Hippocampal formation (tissue), 2 donors: ENCODE measurements at places on chromosomes 16 and 17.

DNA sequence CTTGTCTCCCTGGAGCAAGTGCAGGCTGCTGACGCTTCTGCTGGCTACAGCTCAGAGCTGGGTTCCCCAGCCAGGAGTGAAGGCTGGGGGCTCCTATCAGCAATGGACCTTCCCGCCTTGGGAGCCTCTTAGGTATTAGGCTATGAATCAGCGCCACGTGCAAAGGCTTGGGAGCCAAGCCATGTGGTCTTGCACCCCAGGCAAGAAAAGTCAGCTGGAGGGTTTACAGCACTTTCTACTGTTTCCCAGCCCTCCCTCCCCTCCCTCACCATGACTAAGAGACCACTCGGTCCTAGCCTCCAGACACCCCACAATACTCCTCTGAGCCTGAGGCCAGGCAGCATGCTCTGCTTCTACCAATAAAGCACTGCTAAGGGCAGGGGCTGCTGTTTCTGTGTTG is 12.3 kb downstream of the EPX start:
- no peak for DNase-seq

GRCh38 chr16:16817196-16817595 is 438.3 kb downstream of the NPIPA7 start:
- no peak for DNase-seq

DNA sequence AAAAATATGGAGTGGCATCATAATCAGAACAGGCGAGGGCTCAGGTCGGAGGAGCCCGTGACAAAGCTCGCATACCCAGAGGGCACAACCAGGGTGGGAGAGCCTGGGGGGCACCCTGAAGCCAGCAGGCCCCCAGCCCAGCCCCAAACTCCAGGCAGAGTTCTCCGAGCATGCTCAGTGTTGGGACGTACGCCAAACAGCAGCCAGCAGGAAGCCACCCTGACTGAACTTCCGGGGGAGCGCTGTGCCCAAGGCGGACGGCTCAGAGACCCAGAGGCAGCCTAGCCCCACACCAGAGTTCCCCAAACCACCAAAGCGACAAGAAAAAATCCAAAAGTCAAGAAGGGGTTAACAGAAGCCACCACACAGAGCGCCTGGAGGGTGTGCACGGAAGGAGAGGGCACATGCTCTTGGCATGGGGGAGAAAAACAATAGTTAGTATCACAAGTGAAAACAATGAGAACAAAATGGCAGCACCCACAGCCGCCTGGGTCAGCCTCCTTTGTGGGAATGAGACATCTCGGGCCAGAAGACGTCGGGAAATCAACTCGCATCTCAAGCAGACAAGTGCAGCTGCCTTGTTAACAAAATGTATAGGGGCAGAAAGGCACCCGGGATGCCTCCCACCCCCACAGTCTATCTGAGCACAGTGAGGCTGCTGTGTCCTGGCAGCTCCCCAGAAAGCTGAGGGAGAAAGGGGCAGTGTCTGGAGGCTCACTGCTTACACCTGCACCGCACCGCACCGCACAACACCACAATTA is 11.9 kb downstream of the EXOC7 start:
- no peak for DNase-seq

- no peak for DNase-seq
These were observed 20.7 kb upstream of the NAGS start for GRCh38 chr17:43983515-43984411.

GRCh38 chr17:864315-864714 is 82.2 kb downstream of the MRM3 start:
- DNase-seq = no peak

DNA sequence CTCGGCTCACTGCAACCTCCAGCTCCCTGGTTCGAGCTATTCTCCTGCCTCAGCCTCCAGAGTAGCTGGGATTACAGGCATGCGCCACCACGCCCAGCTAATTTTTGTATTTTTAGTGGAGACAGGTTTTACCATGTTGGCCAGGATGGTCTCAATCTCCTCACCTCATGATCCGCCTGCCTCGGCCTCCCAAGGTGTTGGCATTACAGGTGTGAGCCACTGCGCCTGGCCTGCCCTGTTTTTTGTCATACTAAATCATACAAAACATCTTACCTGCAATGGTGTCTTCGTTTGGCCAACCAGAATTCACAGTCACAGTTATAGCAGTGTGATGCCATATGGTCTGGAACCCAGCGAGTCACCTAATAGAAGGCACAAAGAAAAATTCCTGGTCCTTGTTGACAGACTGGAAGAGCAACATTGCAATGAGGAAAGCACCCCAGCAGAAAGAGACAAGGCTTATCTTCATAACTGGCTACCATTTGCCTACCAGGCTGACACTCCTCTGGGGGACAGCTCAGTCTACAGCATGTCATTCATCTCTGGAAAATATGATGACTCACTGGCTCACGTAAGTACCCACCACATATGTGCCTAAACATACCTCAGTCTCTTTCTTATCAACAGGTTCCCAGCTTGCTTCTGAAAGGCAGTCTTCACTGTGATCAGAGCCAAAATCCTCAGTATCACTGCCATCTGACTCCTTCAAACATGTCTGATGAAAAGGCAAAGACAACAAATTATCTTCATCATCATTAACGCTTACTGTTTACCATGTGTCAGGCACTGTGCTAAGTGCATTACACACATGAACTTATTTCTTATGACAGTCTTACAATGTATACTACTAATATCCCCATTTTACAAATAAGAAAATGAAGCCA is 4.3 kb upstream of the HSF5 start:
- no peak for DNase-seq

DNA sequence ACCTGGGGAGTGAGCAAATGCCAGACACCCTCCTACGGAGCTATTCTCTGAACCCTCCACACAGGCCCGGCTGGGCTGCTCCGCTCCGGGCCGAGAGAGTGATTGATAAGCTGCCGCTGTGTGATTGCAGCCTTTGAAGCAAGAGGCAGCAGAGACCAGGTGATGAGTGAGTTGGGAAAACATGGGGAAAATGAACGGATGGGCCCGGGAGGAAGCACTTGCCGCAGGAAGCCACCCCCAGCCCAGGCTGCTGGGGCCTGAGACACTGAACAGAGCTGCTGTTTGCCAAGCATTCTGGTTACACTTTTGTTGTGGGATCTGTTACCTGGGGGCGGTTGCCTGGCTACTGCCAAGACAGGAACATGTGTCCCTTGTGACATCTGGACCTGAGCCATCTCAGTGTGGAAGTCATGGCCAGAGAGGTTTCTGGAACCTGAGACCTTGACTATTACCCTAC is 46.4 kb upstream of the KLHDC4 start:
- no peak for DNase-seq

GRCh38 chr16:346587-346986 is 5.9 kb downstream of the AXIN1 start:
- DNase-seq = no peak

DNA sequence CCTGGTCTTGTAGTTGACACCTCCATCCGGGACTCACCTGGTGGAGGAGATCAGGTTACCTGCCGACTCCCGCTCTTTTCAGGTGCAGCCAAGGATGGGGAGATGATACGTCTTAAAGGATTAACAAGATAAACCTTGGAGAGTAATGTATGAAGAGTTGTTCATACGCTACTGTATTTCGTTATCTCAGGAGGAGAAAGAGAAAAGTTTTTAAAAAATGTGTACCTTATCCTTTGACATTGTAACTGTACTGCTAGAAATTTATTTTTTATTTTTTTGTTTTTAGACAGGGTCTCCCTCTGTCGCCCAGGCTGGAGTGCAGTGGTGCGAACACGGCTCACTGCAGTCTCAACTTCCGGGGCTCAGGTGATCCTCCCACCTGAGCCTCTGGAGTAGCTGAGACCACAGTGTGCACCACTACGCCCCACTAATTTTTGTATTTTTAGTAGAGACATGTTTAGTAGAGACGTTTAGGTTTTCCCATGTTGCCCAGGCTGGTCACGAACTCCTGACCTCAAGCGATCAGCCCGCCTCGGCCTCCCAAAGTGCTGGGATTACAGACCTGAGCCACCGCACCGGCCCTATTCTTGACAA is 764 bp upstream of the SMURF2 start:
- DNase-seq = no peak

GRCh38 chr17:37177254-37177870 is 198.4 kb upstream of the C17orf78 start:
- peak; percentile 60 for DNase-seq

DNA sequence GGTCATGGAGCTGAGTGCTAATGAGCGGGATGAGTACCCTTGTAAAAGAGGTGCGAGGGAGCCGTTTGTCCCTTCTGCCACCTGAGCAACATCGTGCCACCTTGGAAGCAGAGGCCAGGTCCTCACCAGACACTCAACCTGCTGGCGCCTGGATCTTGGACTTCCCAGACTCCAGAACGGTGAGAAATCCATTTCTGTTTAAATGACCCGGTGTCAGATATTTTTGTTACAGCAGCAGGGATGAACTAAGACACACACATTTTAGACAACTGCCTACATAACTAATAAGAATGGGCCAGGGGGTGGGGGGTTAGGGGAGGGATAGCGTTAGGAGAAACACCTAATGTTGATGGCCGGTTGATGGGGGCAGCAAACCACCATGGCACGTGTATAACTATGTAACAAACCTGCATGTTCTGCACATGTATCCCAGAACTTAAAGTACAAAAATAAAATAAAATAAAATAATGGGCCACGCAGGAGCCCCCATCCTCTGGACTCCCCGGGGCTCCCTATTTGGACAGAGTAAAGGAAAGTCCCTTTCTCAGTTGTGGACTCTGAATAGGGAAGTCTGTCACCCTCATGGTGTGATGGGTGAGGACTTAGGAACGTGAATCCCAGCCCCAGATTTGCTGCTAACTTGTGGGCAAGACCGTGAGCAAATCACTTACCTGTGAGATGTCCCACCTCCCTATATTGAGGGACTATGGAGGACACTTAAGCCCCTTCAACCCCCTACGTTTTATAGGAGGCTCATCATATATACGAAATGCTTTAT is 60.6 kb upstream of the DNAH17 start:
- no peak for DNase-seq

GRCh38 chr17:38815576-38816193 is 9.4 kb downstream of the CWC25 start:
- no peak for DNase-seq

DNA sequence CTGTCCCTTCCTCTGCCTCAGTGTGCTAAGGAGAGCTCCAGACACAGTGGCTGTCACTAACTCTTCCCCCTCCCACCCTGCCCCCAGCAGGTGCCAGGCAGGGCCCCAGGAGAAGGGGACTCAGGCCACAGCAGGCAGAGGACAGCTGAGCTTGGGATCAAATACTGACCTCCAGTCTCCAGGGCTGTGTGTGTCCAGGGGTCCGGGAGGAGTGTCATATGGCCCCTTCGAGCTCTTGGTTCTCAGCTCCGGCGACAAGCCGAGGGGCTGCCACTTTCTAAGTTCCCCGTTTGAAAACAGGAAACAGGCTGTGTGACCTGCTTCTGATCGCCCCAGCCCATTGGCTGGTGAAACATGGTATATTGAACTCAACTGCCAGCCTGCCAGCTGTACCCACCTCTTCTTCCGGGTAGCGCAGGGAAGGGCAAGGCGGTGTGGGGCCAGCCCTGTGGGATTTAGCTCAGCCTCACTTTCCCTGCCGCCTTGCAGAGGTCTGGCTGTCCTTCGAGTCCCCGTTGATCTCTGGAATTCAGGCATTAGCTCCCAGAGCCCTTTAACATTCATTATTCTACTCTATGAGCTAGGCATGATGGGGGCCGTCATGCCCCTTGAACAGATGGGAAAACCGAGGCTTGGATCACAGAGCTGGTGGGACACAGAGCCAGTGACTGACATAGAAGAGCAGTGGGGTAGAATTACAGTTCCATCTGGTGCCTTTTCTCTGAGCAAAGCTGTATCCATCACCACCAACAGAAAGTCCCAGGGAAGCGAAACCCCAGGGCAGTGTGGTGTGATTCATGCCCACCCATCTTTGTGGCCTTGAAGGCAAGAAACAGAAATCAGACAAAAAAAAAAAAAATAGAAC is at the start of gene SNX20:
TSS of gene SNX20 (minus strand) at position 292 of the 865 bp plus-strand sequence. CDS start 3,786 bp downstream, outside the sequence.
- no peak for DNase-seq

DNA sequence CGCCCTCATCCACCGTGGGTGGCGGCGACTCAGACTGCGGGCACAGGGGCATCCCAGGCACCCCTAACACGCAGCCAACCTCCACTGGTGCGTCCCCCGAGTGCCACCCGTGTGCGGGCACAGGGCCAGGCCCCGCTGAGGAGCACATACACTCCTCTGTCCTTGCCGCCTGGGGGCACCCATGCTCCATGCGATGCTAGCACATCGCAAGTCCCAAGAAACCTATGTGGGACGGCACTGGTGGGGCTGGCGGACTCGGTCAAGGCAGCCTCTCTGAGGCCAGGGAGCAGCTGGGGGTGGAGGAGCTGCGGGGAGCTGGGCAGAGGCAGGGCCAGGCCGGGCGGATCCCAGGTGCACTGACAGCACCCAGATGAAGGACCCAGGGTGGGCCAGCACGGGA is 4.0 kb downstream of the ZNF598 start:
- DNase-seq = peak; percentile 19

- no peak for DNase-seq
These were observed 31.7 kb downstream of the SOCS1 start for GRCh38 chr16:11224096-11224893.

GRCh38 chr16:14527411-14528044 is 102.5 kb downstream of the PARN start:
- DNase-seq = no peak

DNA sequence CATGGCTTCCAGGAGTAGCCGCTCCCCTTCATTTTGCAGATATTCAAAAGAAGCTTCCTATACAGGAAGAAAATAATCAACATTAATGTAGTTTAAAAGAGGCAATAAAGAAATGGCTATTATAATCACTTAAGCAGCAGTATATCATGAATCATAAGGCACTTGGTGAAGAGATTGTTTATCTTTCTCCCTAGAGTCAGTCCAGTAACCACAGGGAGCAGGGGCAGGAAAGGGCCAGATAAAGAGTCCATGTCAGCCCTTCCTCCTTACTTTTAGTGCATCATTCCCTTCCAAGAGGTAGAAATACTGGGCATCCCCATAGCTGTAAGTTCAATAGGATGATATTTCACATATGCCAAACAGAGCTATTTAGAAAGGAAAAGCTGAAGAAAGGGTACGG is 184.6 kb upstream of the C17orf78 start:
- no peak for DNase-seq

GRCh38 chr16:13332713-13333255 is 431.4 kb downstream of the SHISA9 start:
- no peak for DNase-seq

GRCh38 chr16:87853411-87854052 is 15.8 kb downstream of the SLC7A5 start:
- DNase-seq = peak; percentile 74

- DNase-seq = no peak
These were observed 56.9 kb downstream of the CYB5D2 start for GRCh38 chr17:4199818-4200402.

DNA sequence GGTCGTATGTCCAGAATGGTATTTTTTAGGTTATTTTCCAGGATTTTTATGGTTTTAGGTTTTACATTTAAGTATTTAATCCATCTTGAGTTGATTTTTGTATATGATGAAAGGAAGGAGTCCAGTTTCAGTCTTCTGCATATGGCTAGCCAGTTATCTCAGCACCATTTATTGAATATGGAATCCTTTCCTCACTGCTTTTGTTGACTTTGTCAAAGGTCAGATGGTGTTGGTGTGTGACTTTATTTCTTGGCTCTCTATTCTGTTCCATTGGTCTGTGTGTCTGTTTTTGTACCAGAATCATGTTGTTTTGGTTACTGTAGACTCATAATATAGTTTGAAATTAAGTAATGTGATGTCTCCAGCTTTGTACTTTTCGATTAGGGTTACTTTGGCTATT is 26.4 kb upstream of the TEKT1 start:
- no peak for DNase-seq

GRCh38 chr16:68590201-68590994 is 51.3 kb downstream of the ZFP90 start:
- DNase-seq = no peak

GRCh38 chr16:616733-617586 is 13.8 kb upstream of the WFIKKN1 start:
- no peak for DNase-seq
